Breast epithelium (tissue), 4 donors: ENCODE measurements at places on chromosomes 16 and 17.

DNA sequence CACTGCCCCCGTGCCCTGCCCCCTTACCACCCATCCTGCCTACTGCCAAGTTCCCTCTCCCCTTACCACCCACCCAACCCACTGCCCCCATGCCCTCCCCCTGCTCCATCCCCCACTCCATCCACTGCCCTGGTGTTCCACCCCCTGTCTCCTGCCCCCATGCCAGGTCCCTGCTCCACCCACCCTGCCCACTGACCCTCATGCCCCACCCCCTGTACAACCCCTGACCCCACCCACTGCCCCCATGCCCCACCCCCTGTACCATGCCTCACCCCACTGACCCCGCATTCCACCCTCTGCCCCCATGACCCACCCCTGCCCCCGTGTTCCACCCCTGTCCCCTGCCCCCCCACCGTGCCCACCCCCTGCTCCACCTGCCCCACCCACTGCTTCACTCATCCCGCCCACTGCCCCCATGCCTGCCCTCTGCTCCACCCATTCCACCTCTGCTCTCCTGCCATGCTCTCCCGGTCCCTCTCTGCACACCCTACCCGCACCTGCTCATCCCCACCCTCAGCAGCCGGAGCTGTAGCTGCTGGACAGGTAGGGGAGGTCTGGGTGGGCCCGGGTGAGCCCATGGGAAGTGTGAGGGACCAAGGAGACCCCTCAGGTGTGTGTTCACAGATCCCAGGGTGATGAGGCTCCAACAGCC is 7.4 kb upstream of the FN3KRP start:
- no peaks in the 10 kb centered on the region for H3K4me1 ChIP-seq
- H3K4me3 ChIP-seq: no peak overlapping the region
- H3K27ac ChIP-seq: no peak overlapping the region
- no peaks in the 10 kb centered on the region for H3K27me3 ChIP-seq
- no peaks in the 10 kb centered on the region for H3K36me3 ChIP-seq

DNA sequence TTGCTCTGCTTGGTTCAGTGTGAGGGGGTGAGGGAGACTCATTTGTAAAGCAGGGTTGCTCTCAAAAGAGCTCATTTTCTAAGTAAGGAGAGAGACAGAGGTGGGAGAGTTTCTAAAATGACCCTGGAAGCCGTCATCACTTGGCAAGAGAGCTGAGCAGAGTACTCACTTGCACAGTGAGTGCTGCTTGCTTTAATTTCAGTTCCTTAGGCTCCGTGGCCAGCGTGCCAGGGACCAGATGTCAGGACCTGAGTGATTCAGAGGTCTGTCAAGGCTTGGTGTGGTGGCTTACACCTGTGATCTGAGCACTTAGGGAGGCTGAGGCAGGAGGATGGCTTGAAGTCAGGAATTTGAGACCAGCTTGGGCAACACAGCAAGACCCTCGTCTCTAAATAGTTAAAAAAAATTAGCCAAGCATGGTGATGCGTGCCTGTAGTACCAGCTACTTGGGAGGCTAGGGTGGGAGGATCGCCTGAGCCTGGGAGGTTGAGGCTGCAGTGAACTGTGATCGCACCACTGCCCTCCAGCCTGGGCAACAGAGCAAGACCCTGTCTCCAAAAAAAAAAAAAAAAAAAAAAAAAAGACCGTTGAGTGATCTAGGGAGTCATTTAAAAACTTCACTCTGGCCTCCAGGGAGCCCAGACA is 10.7 kb downstream of the ZNF205 start:
- peaks cover 1% of the 10 kb centered on the region for H3K4me1 ChIP-seq
- H3K4me3 ChIP-seq: no peak overlapping the region
- no peak overlapping the region for H3K27ac ChIP-seq
- H3K27me3 ChIP-seq: no peaks in the 10 kb centered on the region
- H3K36me3 ChIP-seq: no peaks in the 10 kb centered on the region
- no peak for DNase-seq

GRCh38 chr17:48568499-48569239 is 9.5 kb downstream of the HOXB4 start:
- H3K36me3 ChIP-seq: no peaks in the 10 kb centered on the region
- no peak for DNase-seq
- H3K4me1 ChIP-seq: peaks cover under 1% of the 10 kb centered on the region
- H3K27ac ChIP-seq: no peak overlapping the region
- H3K4me3 ChIP-seq: peak overlapping the region; percentile 16

DNA sequence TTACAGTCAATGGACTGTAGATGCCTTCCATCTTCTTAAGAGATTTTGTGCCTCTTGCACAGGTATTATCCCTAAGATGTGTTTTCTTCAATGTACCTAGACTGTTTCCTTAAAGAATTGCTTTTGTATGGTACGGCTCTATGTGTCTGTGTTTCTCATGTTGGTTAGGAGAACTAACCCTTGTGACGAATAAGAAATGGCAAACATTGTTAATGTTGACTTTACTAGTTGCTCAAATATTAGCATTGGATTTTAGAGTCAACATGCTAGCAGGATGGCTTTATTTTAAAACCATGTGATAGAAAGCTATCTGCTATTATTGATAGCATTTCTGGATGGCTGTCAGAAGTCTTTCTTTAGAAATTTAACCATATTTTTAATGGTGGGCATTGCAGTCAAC is 34.5 kb downstream of the WWOX start:
- H3K27me3 ChIP-seq: no peaks in the 10 kb centered on the region
- H3K4me3 ChIP-seq: no peak overlapping the region
- no peaks in the 10 kb centered on the region for H3K4me1 ChIP-seq
- H3K36me3 ChIP-seq: no peaks in the 10 kb centered on the region
- no peak overlapping the region for H3K27ac ChIP-seq
- no peak for DNase-seq

GRCh38 chr17:55463600-55463999 is 42.0 kb upstream of the MMD start:
- no peak overlapping the region for H3K4me3 ChIP-seq
- no peaks in the 10 kb centered on the region for H3K4me1 ChIP-seq
- DNase-seq: no peak
- H3K27ac ChIP-seq: no peak overlapping the region
- H3K27me3 ChIP-seq: no peaks in the 10 kb centered on the region

DNA sequence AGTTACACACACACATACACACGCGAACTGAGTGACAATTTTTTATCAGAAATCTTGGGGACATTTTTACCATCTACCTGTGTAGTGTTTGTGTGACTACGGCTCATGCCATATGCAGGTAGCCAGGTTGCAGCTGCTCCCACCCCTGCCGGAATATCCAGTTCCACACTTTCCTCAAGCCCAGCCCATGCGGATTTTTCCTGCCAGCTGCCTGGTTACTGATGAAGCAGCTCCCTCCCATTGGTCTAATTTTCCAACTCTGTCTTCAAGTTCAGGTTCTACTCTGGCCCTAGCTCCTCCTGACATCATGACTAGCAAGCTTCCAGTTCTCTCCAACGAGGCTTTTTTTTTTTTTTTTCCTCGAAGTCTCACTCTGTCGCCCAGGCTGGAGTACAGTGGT is 4.8 kb downstream of the GSG1L2 start:
- no peak for DNase-seq
- H3K36me3 ChIP-seq: no peaks in the 10 kb centered on the region
- no peaks in the 10 kb centered on the region for H3K27me3 ChIP-seq
- H3K27ac ChIP-seq: no peak overlapping the region

GRCh38 chr17:63701456-63701820 is 1.5 kb upstream of the LIMD2 start:
- H3K27ac ChIP-seq: peak overlapping the region; percentile 0
- H3K4me1 ChIP-seq: peaks cover 8% of the 10 kb centered on the region
- DNase-seq: no peak
- no peaks in the 10 kb centered on the region for H3K36me3 ChIP-seq

DNA sequence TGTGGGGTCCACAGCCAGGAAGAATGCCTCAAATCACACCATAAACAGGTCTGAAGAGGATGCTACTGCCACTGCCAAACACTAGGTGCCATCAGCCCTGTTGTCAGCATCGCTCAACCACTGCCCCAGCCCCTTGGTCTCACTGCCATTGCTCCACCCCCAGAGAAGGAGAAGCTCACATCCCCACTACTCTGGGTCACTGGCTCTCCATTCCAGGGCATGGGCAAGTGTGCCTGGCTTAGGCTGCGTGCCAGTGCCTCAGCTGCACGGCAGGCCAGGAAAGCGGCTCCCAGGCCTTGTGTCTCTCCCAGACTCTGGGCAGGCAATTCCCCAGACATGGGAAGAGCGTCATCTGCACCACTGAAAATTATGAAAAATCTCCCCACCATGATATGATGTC is 1.2 kb upstream of the IGSF6 start:
- H3K36me3 ChIP-seq: no peaks in the 10 kb centered on the region
- no peaks in the 10 kb centered on the region for H3K27me3 ChIP-seq
- H3K4me1 ChIP-seq: no peaks in the 10 kb centered on the region
- H3K27ac ChIP-seq: no peak overlapping the region
- no peak for DNase-seq

DNA sequence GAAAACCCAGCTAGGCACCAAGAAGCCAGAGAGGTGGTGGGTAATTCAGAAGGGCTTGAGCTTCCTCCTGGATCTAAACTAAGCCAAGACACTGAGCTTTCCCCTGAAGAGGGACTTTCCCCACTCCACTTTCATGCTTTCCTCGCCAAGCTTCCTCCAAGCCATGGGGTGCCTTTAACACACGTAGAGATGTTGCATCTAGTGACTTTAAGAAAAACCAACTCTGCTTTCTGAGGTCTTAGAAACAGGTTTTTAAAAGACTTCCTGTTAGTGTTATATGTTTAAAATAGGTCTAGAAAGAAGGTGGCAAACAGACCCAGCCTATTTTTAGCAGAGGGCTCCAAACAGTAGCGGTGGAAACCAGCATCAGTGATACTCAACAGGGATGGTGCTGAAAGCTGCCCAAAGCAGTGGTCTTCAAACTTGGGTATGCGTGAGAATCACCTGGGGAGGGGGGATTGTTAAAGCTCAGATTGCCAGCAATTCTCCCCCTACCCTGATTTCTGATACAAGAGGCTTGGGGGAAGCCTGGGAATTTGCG is 585.6 kb downstream of the CDH13 start:
- no peaks in the 10 kb centered on the region for H3K36me3 ChIP-seq
- no peaks in the 10 kb centered on the region for H3K4me1 ChIP-seq
- no peaks in the 10 kb centered on the region for H3K27me3 ChIP-seq

- no peak overlapping the region for H3K27ac ChIP-seq
- H3K27me3 ChIP-seq: no peaks in the 10 kb centered on the region
- no peaks in the 10 kb centered on the region for H3K4me1 ChIP-seq
- no peak for DNase-seq
- peaks cover 9% of the 10 kb centered on the region for H3K36me3 ChIP-seq
- no peak overlapping the region for H3K4me3 ChIP-seq
Observed at GRCh38 chr17:7511108-7511507, 26.9 kb downstream of the POLR2A start.

DNA sequence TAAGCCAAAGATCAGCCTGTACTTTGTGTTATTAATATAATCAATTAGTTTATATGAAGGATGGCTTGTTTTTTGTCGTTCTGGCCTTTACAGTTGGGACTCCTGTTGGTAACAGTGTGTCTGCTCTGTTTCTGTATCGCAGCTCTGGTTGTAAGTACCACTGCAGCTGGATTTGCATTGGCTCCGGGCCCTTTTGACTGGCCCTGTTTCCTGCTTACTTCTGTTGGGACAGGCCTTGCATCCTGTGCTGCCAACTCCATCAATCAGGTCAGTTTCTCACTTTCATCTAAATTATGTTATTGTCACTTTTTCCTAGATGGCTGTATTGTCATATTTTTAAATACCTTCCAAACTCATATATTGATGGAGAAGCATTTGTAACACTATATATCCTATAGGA is 32.7 kb downstream of the COX10 start:
- no peaks in the 10 kb centered on the region for H3K27me3 ChIP-seq
- DNase-seq: peak; percentile 17
- H3K27ac ChIP-seq: no peak overlapping the region

DNA sequence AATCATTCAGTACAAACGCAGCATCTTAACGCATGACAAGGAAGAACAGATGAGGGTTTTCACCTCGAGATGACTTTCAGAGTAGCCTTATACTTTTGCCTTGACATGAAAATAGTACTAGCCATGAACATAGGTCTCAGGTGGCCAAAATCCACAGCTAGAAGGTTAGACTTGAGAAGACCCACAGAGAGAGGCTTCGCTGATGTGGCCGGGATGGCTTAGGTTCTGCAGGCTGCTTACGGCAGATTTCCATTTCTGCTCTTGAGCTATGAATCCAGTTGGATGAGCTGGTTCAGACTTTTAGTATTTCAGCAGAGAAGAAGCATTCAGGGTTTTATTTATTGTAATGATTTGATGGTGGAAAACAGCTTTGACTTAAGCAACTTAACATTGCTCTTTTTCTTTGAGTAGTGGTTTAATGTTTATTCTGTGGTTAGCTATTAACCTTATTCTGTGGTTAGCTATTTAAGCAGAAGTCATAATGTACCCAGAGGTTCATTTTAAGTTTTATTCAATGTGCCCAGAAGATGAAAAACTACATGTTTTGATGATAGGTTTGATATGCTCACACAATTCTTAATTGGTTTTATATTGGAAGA is 7.6 kb downstream of the KRT24 start:
- H3K27ac ChIP-seq: peak overlapping the region; percentile 33
- no peaks in the 10 kb centered on the region for H3K36me3 ChIP-seq
- H3K27me3 ChIP-seq: no peaks in the 10 kb centered on the region
- H3K4me1 ChIP-seq: peaks cover 6% of the 10 kb centered on the region

- peak; percentile 63 for DNase-seq
- H3K27ac ChIP-seq: peak overlapping the region; percentile 67
Observed at GRCh38 chr17:57440522-57441269, 184.4 kb downstream of the MSI2 start.

- H3K4me3 ChIP-seq: peak overlapping the region; percentile 88
- no peaks in the 10 kb centered on the region for H3K36me3 ChIP-seq
- peaks cover 40% of the 10 kb centered on the region for H3K4me1 ChIP-seq
- H3K27ac ChIP-seq: peak overlapping the region; percentile 97
- no peaks in the 10 kb centered on the region for H3K27me3 ChIP-seq
- no peak for DNase-seq
Observed at GRCh38 chr17:76558198-76559095, 18.6 kb downstream of the PRCD start.

- no peaks in the 10 kb centered on the region for H3K4me1 ChIP-seq
- DNase-seq: no peak
- no peaks in the 10 kb centered on the region for H3K27me3 ChIP-seq
- no peaks in the 10 kb centered on the region for H3K36me3 ChIP-seq
- H3K4me3 ChIP-seq: no peak overlapping the region
- no peak overlapping the region for H3K27ac ChIP-seq
Observed at GRCh38 chr17:29237476-29238132, 9.1 kb upstream of the CRYBA1 start.

GRCh38 chr17:48908853-48909394 is 717 bp downstream of the UBE2Z start:
- DNase-seq: peak; percentile 65
- no peaks in the 10 kb centered on the region for H3K36me3 ChIP-seq
- H3K27me3 ChIP-seq: no peaks in the 10 kb centered on the region
- peak overlapping the region; percentile 91 for H3K27ac ChIP-seq

- H3K27ac ChIP-seq: no peak overlapping the region
- DNase-seq: no peak
- no peaks in the 10 kb centered on the region for H3K36me3 ChIP-seq
- H3K4me3 ChIP-seq: no peak overlapping the region
- no peaks in the 10 kb centered on the region for H3K27me3 ChIP-seq
Observed at GRCh38 chr17:58051468-58051867, 31.8 kb upstream of the DYNLL2 start.

- no peaks in the 10 kb centered on the region for H3K27me3 ChIP-seq
- H3K27ac ChIP-seq: no peak overlapping the region
- no peak for DNase-seq
- H3K4me3 ChIP-seq: no peak overlapping the region
Observed at GRCh38 chr17:57498443-57498842, 242.1 kb downstream of the MSI2 start.
